ENCODE measurements at places on chromosomes 16 and 17.

DNA sequence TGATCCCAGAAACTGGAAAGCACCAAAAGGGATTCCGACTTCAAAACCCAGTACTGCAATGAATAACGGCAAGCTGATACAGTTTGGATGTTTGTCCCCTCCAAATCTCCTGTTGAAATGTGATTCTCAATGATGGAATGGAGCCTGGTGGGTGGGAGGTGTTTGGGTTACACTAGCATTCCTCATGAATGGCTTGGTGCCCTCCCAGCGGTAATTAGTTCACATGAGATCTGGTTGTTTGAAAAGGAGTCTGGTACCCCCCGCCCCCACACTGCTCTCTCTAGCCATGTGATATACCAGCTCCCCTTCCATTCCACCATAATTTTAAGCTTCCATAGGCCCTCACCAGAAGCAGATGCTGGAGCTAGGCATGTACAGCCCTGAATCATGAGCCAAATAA, 40.1 kb downstream of the RANBP10 start:
- DNase-seq, result no peak

DNA sequence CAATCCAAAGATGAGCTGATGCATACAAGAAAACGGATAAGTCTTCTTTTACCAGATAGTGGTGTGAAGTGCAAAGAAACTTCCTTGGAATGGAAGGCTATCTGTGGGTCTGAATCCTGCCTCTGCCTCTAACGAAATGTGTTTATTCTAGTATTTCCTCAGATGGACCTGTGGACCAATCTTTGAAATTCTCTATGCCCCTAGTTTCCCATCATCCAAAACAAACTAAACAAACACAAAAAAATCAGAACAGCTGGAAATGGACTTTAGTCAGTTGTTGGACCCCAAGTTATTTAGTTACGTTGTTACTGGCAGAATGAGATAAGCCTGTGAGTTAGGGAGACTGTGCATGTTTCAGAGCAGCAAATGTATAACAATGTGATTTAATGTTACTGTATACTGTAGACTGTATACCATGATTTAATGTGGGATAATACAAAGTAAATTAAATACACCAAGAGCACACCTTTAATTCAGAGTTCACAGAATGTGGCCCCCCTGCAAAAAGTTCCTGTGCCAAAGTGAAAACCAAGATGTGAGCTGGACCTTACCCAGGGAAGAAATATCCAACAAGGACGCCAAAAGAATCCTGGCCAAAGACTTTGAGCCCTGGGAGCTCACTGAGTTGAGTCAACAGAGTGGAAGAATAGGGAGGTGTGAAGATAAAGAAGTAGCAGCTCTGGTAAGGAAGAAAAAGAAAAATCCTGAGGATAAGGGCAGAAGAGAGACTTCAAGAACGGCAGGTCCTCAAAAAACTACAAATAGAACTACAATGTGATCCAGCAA, 255.2 kb downstream of the CNTNAP4 start:
- no peak for DNase-seq

GRCh38 chr17:36524428-36524876, 10.2 kb downstream of the MYO19 start:
- DNase-seq, result peak; percentile 21

- no peak for DNase-seq
Measured at GRCh38 chr17:45108595-45109521, 23.5 kb downstream of the PLCD3 start.

DNA sequence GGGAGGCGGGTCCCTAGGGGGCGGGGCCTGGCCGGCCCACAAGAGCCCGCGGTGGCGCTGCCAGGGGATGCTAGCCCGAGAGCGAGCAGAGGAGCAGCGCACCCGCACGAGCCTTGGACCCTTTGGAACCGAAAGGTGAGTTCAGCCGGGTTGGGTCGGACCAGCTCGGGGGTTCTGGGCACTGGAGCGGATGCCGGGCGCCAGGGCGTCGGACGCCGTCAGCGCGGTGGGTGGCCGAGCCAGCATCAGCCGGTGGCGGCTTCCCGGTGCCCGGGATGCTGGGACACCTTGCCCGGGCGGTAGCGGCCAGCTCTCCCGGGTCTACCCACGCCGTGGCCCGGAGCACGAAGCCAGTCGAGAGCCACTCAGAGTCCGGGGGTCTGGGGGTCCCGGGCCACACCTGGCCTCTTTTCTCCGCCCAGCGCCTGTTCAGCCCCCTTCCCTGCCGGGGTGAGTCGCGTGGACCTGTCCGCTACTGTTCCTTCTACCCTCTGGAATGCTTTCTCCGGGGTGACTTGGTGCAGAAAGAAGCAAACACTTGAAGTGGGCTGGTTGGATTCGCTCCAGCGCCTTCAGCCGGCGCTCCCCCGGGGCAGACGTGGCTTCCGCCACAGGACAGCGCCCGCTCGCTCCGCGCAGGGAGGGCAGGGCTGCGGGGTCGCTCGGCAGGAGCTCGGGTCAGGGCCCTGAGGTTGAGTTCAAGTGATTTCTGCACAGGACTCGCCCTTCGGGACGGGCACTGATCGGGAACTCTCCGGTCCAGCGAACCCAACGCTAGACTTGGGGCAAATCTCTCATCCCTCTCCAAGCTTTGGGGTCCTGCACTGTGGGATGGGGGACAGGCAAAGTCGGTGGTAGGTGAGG, at the start of gene SCNN1G:
TSS of gene SCNN1G (plus strand) at position 67 of the 864 bp plus-strand sequence. CDS start 3,527 bp downstream, outside the sequence.
- DNase-seq, result no peak

DNA sequence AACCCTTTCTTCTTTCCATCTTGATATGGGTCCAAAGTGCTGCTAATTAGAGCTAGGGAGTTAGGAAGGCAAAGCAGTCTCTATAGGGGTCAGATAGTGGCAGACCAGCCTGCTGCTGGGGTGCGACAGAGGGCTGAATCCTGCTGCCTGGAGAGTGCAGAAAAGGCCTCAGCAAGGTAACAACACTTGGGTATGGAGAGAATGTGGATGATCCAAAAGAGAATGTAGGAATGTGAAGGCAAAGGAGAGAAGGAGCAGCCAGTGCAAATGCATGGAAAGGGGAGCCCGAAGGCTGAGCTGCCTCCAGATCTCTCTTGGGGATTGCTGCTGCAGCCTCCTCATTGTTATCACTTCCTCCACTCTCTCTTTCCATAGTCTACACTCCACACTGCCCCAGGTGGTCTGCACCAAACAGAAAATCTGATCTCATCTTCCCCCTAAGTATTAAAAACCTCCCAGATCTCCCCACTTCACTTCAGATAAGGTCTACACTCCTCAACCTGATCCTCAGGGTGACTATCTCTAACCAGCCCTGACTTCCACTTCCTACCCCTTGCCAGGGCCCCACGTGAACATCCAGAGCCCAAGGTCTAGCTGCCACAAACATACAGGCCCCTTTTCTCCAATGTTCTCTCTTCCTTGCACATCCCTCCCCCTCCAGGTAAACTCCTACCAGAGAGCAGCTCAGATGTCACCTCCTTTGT, 28.8 kb downstream of the TOM1L2 start:
- DNase-seq, result no peak

GRCh38 chr17:79981090-79981489, 54.6 kb downstream of the TBC1D16 start:
- DNase-seq, result no peak

- DNase-seq, result peak; percentile 7
Measured at GRCh38 chr16:66578651-66579531, at the start of gene CMTM2. Gene CMTM2 (plus strand): TSS chr16:66579463. CDS start chr16:66579608, 145 bp downstream.

DNA sequence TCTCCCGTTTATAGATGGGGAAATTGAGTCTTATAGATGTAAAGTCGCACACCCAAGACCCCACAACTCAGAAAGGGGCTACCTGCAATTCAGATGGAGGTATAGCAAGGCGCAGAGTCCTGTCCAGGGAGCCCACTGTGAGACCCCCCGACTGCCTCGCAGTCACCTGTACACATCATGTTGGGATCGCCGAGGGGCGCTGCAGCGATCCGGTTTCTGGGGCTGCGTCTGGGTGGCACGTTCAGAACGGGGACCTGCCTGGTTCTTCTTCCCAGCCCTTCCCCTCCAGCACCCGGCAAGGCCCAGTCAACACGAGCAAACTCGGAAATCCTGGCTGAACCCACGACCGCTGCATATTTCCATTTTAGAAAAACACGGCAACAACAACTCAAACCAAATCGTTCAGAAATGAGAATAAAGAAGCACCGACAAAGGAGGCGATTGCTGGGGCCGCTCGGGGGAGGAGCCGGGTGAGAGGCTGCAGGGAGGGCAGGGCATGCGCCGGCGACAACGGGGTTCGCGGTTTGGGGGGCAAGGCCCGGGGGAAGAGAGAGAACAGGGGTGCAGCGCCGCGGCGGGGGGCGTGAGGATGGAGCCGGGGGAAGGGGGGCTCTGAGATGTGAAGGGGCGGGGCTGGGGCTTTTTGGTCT, 643 bp downstream of the HSDL1 start:
- peak; percentile 20 for DNase-seq

GRCh38 chr17:62724398-62725146, 83.5 kb downstream of the MARCHF10 start:
- peak; percentile 89 for DNase-seq

DNA sequence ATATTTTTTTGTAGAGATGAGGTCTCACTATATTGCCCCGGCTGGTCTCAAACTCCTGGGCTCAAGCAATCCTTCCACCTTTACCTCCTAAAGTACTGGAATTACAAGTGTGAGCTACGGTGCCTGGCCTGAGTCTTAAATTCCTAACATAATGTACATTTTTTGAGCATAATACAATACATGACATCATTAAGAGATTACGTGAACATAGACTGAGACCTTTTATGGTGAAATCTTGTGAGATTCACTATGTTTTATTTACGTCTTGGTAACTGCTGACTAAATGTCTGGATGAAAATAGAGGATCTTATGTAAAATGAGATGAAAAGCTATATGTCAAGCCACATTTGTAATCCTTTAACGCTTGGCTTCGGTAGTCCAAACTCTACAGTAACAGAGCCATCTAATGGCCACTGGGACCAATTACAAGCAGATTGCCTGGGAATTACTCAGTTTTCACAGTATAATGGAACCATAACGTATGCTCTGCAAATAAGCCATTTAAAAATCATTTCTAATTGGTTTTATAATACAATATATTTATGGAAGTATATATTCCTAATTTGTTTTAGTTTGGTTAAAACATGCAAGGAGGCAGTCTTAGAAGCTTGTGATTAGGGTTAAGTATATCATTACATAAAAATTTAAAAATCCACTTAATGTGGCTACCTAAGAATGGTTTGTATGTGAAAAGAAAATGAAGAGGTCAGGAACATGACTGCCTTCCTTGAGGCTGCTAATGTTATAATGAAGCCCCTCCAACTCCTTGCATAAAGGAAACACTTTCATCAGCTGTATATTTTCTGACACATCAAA, 8.1 kb upstream of the EFCAB13 start:
- no peak for DNase-seq

DNA sequence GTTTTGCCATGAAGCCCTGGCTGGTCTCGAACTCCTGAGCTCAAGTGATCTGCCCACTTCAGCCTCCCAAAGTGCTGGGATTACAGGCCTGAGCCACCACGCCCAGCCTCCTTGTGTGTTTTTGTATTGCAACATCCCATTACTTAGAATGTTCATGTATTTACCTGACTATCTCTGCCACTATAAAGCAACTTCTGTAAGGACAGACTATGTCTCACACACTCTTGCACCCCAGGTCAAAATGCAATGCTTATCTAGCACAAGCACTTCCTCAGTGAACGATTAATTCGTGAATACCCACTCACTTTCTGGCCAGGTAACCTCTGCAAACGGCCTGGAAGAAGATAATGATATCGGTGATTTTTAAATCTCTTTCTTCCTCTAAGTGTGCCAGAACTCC, 82.6 kb downstream of the NDEL1 start:
- DNase-seq, result no peak

DNA sequence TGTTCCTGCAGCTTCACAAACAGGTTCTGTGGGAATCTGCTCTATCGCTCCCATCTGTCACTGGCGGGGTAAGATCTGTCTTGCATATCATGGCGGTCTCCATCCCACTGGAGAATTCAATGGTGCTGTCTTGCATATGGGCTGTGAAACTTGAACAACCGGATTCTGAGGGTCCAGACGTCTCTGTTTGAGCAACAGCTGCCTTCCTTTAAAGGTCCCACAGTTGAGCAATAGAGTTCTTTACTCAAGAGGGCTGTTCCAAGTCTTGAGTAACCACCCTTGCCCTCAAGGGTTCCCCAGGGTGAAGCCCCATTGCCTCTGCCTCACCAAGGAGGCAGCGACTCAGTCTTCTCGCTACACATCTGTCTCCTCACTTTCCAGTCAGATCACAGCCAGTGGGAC, 50.8 kb downstream of the ZFHX3 start:
- no peak for DNase-seq

GRCh38 chr16:48503779-48504178, 106.2 kb downstream of the N4BP1 start:
- no peak for DNase-seq

GRCh38 chr16:70778901-70779309, 22.1 kb downstream of the VAC14 start:
- no peak for DNase-seq

DNA sequence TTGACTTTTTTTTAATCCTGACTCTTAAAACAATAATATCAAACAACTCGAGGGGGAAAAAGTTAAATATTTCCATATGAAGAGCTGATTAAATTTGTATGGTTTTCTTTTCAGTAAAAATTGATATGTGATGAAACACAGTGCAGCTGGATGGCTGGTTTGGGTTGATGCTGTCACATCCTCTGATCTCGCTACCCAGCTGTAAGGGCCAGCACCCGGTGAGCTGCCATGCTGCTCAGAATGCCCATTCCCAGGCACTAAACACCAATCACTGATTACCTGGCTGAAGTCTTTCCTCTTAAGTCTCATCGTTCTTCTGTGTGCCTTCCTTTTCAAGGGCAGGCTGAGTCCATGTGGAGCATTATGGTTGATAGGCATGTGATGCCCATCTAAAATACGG, 234.3 kb downstream of the IRX3 start:
- DNase-seq, result no peak

DNA sequence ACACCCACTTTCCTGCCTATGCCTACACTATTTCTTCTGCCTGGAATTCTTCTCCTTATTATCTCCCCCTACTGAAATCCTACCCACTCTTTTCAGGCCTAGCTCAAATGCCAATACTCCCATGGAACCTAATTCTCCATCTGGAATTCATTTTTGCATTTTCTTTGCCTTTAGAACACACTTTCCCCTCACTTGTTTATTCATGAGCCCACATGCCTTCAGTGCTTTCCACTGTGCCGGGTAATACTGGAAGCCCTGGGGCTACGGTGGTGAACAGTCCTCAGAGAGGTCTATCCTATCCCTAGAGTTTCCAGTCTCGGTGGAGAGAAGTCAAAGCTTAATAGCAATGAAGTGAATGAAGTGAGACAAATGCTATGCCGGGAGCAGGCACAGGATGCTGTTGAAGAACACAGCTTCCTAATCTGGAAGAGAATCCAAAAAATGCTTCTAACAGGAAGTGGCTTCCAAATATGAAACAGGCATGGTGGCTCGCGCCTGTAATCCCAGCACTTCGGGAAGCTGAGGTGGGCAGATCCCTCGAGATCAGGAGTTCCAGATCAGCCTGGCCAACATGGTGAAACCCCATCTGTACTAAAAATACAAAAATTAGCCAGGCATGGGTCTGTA, 322.4 kb downstream of the GRIN2A start:
- DNase-seq, result no peak

Measured in stimulated activated CD4-positive, alpha-beta T cell treated with anti-CD3 and anti-CD28 coated beads, Interleukin-4, amount 100 ng/mL, for 4 hours (primary cell).